ENCODE measurements at places on chromosomes 6 and 20.

DNA sequence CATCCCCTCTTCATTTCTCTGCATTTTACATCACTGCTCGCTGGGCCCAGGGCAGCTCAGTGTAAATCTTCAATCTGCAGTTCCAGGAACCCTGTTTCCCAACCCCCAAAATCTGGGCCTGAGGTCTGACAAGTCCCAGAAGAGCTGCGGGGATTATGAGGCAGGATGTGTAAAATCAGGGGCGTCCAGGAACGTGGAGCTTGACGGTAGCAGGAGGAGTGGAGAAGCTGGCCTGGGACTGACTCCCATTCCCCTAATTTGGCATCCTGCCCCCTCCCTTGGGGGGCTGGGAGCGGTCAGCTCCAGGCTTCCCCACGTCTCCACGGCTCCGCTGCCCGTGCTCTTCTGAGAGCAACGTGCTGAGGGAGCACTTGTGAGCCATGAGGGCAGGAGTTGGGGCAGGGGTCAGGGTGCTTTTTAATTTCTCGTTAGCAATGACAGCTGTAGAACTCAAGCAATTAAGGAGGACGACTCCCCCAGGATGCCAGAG is 23.4 kb upstream of the VEGFA start:
- DNase-seq = no peak

DNA sequence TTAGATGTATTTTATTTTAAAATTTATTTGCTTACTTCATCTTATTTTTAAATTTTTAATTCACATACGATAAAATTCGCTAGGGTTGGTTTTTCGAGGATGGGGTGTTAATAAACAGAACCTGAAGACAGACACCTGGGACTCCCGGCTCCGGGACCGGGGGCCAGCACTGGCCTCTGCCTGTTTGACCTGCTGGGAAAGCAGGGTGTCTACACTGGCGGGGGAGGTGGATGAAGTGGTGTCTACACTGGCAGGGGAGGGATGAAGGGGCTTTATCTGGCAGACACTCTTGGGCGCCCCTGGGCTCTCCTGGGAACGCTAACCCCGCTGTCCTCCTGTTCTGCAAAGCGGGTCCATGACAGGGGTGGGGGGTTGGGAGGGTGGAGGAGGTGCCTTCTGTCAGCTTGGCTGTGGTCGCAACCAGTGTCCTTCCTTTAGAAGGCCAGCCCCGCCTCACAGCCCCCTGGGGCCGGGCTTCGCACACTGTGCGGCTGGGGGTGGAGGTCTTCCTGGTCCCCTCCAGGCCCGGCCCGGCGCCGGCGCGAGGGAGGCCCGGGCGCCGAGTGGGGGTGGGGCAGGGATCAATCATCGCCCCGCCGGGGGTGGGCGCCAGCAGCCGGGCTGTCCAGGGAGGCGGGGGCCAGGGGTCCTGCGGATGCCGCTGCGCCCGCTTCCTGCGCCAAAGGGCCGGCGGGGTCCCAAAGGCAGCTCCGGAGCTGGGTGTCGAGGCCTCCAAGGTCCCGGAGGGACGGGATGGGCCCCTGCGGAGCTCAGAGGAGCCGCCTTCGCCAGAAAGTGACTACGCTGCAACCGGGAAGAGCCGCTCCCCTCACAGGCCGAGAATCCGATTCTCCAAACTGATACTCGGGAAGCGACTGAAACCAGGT is 1.8 kb downstream of the GATA5 start:
- no peak for DNase-seq

DNA sequence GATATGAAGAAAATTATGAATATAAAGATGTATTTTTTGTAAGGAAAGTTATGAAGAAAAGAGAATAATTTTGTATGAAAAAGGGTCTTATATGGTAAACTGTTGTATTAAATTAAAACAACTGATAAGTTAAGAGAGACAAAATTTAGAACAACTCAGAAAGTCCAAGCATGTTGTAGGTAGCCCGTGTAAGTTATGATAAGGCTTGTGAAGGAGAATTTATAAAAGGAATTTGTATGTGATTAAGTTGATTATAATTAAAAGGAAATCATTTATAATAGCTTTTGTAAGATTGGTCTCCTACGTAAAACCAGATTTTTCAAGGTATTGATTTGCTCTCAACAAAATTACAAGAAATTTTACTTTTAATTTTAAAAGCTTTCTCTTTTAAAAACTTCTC is 1579.3 kb downstream of the HACE1 start:
- no peak for DNase-seq

- DNase-seq = no peak
Measured at GRCh38 chr6:136553166-136553787, 3.1 kb upstream of the MAP7 start.

- DNase-seq = peak; percentile 50
Measured at GRCh38 chr20:45892049-45892825, 1.1 kb downstream of the CTSA start.

Data from HCEC 1CT (cell line).